ENCODE measurements at places on chromosomes 4 and X. TPM values are rescaled to one million over a fixed set of nuclear protein-coding genes. Genes with fewer than 3 reads are reported as not detected.

- no peak for DNase-seq
Measured at GRCh38 chr4:153270361-153270760, 66.1 kb downstream of the TRIM2 start.

- DNase-seq: no peak
Measured at GRCh38 chr4:17168571-17168970, 270.1 kb upstream of the LDB2 start.

Gene ANXA3
- 37.9 TPM for total RNA-seq

DNA sequence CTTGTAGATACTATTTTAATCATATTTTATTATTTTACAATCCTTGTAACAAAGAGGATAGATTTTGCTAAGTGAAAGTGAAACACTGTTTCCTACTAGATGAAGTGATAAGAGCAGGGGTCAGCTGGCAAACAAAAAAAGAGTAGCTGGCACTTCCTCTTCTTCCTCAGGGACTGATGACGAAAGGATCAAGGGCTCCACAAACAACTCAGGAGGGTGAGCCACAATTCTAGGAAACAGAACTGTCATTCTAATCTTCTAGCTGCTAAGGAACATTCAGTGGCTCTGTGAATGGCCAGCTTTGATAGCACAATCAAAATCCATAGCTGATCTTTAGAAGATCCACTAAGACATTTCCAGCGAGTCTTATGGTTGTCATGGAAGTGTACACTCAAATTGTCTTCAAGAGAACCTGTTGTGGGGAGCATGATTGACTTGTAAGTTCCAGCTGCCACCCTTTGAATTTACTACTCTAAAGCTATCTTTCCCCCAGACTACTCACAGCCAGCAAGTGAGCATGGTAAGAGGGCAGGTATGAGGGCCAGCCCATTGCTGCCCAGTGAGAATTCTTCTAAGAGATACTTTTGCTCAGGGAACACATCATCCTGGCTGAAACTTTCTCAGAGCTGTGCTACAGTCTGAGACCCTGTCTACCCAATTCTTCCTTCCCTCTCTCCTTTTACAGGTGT lies 275.7 kb upstream of the RASGEF1B start:
- DNase-seq: no peak

All from H7 (cell line).